ENCODE measurements at places on chromosomes 12 and 14.

- no peak for DNase-seq
These were observed 480.7 kb downstream of the PRKD1 start for GRCh38 chr14:29446971-29447370.

DNA sequence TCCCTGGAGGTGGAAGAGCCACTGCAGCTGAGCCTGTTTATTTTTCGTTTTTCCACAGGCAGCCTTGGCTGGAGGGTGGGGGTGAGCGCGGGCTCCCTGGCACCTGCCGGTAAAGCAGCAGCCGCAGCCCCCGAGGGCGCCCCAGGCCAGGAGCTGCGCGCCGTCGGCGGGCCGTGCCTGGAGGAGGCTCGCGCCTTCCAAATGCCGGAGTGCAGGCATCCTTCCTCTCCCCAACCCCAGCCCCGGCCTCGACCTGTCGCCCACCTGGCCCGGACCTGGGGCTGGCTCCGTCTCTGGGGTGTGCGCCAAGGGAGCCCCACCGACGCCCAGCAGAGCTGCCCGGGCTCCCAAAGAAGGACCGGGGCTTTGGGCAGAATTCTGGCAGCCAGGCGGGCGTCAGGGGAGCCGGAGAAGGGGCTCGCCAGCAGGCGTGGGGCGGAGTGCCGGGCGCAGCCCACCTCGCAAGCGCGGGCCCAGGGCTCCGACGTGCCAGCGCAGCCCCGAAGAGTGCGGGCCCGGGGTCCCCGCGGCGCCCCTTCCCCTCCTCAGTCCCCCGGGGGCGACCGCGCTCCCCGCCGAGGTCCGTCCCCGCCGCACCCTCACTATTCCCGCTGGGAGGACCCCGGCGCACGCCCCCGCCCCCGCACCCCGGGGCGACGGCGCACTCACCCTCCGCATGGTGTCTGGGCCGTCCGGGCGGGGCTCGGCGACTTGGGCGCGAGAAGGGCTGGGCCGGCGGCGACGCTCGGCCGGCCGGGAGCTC lies 130.3 kb downstream of the NDUFA12 start:
- no peak for DNase-seq

DNA sequence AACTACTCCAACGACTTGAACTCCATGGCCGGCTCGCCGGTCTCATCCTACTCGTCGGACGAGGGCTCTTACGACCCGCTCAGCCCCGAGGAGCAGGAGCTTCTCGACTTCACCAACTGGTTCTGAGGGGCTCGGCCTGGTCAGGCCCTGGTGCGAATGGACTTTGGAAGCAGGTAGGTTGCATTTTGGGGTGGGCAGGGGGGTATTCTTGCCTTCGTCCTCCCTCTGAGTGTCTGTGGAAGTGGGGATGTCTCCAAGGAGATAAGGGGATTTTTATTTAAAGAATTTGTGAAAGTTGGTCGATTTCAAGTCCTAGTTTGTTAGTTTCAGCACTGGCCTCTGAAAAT lies 1.3 kb downstream of the ASCL1 start:
- DNase-seq = no peak

DNA sequence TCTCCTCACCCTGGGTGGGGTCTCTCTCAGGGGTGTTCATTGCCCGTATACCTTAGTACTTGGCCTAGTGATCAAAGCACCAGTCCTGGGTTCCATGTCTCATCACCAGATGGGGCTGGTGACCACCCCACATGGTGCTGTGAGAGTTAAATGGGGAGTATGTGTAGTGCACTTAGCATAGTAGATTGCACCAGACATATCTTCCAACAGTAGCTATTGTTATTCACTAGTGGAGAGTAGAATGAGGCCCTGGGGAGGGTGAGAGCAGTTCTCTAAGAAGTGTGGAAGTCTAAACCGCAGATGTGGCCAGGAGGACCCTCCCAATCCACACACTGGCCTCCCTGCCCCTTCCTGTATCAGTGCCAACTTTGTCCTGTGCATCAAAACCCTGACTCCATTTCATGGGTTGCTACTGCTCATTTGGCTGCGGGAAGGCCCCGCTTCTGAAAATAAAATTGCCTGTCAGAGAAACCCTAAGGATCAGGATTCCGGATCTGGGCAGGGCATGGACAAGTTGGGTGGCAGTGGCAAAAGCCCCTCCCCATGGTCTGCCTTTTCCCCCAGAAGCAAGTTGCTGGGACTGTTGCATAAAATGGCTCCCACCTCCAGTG lies 4.4 kb downstream of the CD9 start:
- no peak for DNase-seq

- no peak for DNase-seq
These were observed 126.9 kb upstream of the RAP1B start for GRCh38 chr12:68483592-68484383.

- no peak for DNase-seq
These were observed 86.8 kb downstream of the NDUFA12 start for GRCh38 chr12:94916663-94917062.

GRCh38 chr14:31419179-31419966 lies 977 bp downstream of the HEATR5A start:
- no peak for DNase-seq

GRCh38 chr14:91945751-91946621 lies 1.5 kb downstream of the FBLN5 start:
- DNase-seq = no peak

- DNase-seq = no peak
These were observed 71.9 kb downstream of the NTF3 start for GRCh38 chr12:5503774-5504173.

GRCh38 chr12:76069339-76069738 lies 15.1 kb downstream of the NAP1L1 start:
- no peak for DNase-seq

GRCh38 chr12:52633383-52633782 lies 15.0 kb upstream of the KRT73 start:
- DNase-seq = no peak

DNA sequence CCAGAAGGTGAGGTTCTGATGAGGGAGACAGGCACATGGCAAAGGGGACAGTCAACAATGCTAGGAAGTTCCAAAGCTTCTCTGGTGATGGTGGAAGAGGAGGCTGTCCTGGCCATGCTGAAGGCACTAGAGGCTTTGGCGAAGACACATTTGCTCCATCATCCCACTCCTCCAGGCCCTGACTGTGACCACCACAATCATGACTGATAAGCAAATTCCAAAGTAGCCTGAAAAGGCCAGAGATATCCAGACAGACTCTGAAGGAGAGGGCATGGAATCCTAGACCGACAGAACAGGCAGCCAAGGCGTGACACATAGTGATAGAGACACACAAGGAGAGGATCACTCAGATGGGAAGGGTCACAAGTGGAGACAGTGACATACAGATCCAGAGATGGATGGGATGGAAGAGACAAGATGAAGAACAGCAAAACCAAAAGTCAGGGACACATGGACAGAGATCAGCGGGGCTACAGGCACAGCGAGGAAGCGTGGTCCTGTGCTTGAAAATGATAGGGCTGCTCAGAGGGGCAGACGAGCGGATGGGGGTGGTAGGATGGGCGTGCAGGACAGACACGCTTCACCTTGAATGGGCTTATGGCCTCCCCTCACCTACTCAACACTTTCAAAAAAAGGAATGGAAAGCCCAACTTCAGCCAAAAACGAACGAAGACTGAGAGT lies 1.3 kb downstream of the ZFHX2 start:
- no peak for DNase-seq

GRCh38 chr14:49905989-49906388 lies 13.1 kb downstream of the ARF6 start:
- DNase-seq = no peak

GRCh38 chr14:65241125-65241752 lies 138.9 kb upstream of the MAX start:
- DNase-seq = no peak

GRCh38 chr14:74579447-74580274 lies 32.4 kb downstream of the LTBP2 start:
- DNase-seq = no peak

DNA sequence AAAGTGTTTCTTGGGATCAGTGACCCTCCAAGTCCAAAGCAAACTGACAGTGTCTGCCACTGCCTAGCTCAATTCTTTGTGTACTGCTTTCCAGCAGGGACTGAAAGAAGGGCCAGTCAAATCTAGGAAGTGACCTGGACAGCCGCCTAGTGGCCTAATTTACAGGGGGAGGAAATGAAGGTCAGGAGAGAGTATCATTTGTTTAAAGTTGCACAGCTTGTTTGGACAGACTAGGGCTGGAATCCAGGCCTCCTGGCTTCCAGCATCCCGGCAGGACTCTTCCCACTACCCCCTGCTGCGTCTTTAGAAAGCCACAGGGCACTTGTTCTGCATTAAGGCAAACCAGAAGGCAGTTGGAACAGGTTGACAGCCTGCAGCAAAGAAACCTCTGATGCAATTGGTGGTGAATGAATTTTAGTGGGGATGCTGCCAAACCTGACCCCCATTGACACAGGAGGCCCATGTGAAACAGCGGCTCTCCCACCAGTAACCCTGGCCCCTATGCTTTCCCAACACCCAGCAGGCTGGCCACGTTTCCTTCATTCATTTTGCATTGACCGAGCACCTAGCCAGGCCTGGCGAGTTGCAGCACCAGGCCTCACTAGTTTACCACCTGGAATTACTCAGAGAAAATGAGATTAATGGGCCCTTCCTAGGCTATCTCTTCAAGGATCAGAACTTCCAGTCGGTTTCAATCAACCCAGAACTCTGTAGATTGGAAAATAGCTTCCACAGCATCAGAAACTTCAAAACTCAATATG lies 28.2 kb downstream of the GALNT16 start:
- peak; percentile 91 for DNase-seq

- no peak for DNase-seq
These were observed 1.9 kb downstream of the TMTC2 start for GRCh38 chr12:82688596-82688995.

DNA sequence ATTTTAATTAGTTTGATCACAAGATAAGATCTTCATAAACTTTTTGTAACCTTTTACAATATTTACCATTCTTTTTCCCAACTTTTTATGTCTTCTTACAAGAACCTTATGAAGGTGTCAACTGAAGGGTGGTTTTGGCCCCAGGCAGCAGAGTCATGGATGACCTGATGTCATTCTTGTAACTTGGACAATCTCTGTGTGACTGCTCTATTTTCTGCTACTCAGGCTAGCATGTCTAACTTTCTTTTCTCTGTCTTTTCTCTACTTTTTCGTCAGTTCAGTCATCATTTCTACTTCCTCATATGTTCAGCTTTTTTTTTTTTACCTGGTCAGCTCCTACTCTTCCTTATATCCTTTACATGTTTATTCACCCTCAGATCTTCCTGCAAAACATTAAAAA lies 150.7 kb upstream of the PTPRQ start:
- DNase-seq = no peak

DNA sequence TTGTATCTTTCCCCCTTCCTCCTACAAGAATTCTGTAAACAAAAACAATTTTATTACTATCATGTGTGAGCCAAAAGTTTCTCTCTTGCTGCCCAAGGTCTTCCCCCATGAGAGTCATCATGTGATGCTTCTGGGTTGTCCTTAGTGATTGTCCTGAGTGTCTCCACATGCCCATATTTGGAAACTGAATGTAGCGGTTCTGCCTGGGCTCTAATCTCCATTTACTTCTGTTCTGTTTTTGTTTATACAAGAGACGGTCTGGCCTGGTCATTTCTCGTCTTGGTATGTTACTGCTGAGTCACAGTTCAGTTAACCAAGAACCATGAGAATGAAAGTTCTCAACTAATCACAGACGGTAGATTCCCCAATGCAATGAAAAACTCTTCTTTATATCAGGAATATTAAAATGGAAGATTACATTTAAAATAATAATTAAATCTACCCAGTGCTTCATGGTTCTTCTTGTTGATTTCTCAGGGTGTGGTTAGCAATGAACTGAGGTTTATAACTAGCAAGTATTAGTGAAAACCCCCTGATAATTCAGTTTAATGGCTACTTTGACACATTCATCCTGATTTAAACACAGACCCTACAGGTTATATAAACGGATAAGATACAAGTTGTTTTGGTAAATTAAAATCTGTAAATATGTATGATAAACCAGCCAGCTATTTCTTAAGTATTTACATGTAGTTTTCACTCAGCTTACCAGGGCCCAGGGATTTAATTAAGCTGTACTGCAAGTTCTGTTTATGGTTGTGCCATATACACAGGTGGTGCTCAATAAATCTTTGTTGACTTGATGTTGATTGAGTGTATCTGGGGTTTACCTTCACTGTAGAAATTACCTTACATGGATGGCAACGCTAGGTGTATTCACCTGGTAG lies 81.1 kb downstream of the PELI2 start:
- no peak for DNase-seq

- no peak for DNase-seq
These were observed 44.7 kb downstream of the GPHB5 start for GRCh38 chr14:63273717-63274655.

DNA sequence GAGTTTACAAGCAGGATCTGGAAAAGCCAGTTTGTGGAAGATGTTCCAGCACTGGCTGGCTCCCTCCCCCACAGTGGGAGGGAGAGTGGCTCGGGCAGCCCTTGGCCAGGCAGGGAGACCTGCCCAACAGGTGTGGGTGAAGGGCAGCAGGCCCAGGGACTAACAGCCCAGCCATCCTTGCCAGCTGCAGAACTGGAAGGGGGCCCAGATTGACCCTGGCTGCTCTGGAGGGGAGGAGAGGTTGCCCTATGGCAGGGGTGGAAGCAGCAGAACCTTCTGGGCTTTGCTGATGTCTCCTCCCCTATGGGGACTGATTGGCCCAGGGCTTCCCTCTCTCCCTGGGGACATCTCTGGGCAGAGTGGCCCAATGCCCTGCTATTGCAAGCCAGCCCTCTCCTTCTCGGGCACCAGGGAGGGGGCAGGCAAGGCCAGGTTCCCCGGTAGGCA lies 20.5 kb downstream of the IRF2BPL start:
- no peak for DNase-seq

- DNase-seq = no peak
These were observed 7.1 kb downstream of the RHOF start for GRCh38 chr12:121786440-121786825.

DNA sequence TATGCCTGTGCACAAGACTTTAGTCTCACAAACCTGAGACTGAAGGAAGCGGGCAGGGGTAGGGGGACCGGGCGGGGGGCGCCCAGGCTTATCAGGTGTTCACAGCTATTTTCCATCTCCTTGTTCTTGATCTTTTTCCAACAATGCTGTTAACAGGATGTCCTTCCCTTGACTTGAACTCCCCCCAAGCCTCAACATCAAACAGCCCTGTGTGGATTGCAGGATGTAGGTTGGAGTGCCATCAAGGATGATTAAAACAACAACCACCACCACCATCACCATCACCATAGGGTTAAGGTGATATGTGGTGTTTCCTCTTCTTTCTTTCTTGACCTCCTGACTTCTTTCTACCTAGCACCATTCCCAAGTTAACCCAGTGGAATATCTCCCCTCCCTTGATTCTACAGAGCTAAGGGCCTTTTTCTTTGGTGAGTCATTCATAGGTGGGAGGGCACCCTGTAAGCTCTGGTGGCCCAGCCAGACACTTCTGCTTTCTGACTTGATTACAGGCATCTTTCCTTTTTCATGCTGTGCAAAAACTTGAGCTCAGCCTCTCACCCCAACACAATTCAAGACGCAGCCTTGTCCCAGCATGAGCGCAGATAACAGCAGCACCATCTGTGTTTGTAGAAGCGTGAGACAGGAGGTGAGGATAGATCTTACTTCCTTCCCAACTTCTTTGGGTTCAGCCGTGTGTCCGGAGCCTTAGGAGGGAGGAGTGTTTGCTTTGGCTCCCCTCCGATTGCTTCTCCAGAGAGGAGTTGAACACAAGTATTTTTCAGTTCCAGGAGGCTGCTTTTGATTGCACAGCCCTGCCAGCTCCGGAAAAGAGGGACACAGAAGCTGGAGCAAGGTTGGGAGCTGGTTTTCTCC lies 26.8 kb downstream of the FLVCR2 start:
- DNase-seq = no peak

All from NCI-H2107 (cell line).